ENCODE measurements at places on chromosomes 11 and 22.

DNA sequence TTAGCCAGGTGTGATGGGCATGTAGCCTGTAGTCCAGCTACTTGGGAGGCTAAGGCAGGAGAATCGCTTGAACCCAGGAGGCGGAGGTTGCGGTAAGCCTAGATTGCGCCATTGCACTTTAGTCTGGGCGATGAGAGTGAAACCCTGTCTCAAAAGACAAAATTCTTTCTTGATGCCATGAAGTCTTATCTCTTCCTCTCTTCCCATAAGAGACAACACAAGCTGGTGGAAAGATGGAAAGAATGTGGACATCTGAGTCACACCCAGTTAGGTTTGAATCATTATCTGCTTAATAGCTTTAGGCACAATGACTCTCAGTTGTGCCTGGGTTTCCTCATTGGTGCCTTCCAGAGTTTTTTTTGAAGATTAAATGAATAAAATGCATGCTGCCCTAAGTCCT, 35.3 kb downstream of the KREMEN1 start:
- DNase-seq = no peak

DNA sequence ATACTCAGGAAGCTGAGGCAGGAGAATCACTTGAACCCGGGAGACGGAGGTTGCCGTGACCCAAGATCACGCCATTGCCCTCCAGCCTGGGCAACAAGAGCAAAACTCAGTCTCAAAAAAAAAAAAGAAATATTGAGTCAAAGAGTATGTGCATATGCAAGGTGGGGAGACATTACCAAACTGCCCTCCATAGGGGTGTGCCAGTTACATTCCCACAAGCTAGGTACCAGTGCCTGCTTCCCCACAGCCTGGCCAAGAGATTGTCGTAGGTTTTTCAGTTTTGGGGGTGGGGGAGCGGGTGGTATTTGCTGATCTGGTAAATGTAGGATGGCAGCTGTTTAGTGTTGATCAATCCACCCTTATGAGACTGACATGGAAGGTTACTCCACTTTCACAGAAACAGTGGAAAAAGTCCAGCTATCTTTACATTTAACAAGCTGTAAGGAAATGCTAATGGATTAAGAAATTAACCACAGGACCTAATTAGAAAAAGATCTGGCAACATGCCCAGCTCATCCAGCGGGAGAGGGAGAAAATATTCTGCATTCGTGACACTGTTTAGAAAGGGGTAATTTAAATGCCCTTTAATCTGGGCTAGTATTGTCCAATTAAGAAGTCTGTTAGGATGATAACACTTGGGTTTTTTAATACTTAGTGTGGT, 89.4 kb downstream of the PACS1 start:
- DNase-seq = no peak

- DNase-seq = no peak
Observed at GRCh38 chr11:83976086-83976485, 689.9 kb upstream of the CCDC90B start.

- DNase-seq = no peak
Observed at GRCh38 chr11:124943254-124943616, 7.4 kb upstream of the HEPACAM start.

DNA sequence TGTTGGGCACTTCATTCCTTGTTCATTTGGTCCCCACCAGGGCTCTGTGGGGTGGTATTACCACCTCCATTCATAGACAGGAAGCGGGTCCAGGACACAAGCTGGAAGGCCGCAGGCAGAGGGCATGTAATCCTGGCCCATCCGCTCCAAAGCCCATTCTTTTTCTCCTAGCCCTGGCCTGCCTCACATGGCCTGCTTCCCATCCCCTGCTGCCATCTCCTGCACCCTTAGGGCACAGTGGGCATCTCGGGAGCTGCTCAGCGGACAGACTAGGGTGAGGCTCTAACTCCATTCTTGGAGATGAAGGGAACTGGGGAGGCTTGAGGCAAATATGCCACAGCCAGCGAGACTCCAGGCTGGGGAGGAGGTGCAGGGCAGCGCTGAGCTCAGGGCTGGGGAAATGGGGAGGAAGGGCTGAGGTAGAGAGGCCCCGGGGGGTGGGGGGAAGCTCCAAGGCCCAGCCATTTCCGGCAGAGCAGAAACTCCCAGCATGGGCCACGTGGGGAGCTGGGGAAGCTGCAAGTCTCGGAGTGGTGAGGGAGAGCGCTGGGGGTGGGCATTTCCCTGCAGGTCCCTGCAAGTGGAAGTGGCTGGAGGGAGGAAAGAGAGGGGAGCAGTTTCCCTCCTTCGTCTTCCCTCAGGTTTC, 14.3 kb upstream of the BCL9L start:
- DNase-seq = no peak

DNA sequence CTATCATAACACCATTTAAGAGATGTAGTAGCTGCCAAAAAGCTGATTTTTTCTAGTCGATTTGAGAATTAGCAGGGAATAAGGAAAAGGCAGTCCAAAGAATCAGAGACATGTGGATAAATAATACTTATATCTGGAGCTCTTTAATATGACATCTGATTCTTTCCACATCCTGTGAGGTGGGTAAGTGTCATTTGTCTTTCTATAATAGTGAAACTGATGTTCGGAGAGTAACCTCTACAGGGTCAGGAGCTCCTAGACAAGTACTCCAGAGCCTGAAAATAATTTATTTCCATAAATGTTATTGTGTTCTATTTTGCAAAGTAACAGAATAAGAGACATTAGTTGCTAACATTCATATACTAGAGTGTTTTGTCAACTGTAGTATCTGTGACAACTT, 367.6 kb downstream of the DYNC2H1 start:
- DNase-seq = no peak

GRCh38 chr11:60765355-60765754, 8.7 kb downstream of the MS4A15 start:
- no peak for DNase-seq

DNA sequence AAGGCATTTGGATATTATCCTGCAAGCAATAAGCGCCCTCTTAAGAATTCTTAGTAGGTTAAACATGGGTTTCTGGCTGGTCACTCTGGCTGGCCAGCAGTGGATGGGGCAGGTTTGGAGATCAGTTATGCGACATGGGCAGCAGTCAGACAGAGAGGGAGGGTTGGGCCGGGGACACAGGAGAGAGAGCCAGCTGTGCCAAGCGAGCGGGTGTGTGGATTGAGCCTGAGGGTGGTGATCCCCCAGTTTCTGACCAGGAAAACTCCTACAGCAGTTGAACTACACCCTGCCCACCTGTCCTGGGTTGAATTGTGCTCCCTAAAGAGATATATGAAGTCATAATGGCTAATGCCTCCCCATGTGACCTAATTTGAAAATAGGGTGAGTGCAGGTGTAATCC, 671.2 kb downstream of the TBC1D22A start:
- no peak for DNase-seq

- DNase-seq = no peak
Observed at GRCh38 chr22:28054819-28055208, 135.8 kb upstream of the PITPNB start.

- DNase-seq = no peak
Observed at GRCh38 chr11:108891143-108891542, 226.3 kb downstream of the DDX10 start.

- DNase-seq = peak; percentile 48
Observed at GRCh38 chr22:25777870-25778269, 35.9 kb downstream of the MYO18B start.

DNA sequence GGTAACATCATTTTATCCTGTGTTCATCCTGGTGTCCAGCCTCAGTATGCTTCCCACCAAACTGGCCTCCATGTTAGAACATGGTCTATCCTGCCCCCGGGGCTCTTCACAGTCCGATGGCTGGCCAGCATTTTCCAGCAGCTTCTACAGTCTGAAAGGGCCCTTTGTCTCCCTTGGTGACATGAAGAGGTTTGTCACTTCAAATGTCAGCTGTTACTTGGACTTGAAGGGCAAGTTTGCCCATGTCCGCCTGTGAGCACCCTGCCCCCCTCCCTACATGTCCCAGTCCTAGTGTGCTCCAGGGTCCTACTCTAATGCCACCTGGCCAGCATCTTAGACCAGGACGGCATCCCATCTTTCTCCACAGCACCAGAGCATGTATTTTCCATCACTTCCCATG, 24.7 kb downstream of the PATZ1 start:
- no peak for DNase-seq

GRCh38 chr22:20456064-20456721, 18.6 kb upstream of the SCARF2 start:
- peak; percentile 56 for DNase-seq

DNA sequence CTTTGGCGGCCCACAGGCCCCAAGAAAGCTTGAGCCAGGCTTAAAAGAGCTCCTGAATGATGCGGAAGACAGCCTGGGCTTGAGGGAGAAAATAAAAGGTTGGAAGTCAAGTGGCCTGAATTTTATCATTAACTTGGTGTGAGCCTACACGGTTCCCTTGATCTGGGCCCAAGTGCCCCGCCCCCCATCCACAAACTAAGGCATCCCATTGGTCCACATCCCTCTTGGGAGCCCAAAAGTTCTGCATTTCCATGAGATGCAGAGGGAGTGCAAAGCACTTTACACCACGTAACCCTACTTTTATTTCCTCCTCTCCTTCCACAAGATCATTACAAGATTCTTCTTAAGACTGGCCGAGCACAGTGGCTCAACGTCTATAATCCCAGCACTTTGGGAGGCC, 22.2 kb downstream of the LARGE1 start:
- no peak for DNase-seq

- peak; percentile 71 for DNase-seq
Observed at GRCh38 chr22:25085930-25086901, 113.4 kb upstream of the CRYBB3 start.

DNA sequence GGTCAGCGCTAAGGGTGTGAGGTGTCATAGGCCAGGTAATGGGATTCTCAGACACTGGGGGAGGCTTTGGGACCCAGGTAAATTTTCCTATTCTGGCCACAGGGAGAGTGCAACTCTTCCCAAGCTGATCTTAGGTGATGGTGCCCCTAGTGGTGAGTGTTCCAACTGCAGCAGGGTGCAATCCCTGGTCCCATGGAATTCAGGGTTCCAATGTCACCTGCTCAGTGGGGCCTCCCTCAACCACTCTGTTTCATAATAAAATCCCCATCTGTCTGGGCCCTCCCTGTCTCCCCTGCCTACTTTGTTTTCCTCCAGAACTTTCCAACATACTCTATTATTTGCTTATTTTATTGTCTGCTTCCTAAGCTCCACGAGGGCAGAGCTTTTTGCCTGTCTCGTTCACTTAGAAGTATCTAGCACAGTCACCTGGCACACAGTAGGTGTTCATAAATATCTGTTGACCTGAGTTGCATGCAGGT, 2.9 kb upstream of the SGSM1 start:
- peak; percentile 17 for DNase-seq

DNA sequence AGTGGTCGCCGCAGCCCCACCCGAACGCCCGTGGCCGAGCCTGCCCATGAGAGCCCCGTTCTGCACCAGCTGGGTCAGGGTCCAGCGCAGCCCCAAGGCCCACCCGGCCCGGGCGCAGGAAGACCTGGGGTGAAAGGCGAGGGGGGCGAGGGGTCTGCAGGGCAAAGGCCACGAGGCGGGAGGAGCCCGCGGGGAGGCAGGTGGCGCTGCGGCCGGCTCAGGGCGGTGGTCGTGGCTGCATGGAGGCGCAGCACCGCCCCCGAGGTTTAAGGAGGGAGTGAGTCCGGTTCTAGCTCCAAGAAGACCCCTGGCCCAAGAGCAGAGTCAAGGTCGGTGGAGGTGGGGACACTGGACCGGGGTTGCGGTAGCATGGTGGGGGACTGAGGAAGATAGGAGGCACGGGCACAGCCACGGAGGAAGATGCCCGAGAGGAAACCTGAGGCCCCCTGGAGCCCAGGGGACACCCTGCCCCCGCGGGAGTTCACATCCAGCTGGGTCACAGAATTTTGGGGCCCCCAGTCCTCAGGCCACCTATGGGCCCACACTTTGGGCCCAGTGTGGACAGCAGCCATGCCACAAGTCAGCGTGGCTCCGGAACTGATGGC, 514 bp upstream of the HDAC10 start:
- DNase-seq = no peak

DNA sequence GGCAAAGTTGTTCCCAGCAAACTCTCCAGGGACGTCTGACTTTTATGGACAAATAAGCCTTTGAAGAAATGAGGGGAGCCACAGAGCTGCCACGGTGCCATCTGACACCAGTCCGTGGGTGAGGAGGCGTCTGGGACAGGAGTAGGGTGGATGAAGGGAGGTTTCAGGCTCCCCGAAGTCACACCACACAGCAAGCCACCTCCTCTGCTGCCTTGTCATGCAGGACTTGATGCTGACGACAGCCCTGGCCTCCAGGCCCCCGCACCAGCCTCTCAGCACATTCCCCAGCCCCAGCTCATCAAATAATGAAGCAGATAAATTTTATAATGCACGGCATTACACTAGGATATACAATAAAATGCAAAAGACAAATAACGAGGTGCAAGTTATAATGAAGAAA, 156.5 kb downstream of the CEP164 start:
- no peak for DNase-seq

- no peak for DNase-seq
Observed at GRCh38 chr22:41696703-41697102, 2.6 kb upstream of the MEI1 start.

DNA sequence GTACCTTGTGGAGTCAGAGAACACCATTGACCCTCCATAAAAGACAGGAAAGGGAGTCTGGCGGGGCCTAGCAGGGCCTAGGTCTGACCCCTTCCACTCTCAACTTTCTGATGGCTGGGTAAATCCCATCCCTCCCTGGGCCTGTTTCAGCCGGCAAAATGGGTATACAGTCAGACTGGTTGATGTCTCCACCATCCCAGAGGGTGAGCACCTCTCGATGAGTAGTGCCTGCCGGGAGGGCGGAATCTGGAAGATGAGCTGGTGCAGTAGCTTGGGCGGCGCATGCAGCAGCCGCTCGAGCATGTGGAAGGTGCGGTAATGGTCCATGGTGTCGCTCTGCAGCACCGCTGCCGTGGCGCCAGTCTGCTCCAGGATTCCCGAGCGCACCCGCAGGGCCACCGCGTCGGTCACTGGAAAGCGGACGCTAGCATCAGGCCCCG, 528 bp downstream of the FIBP start:
- no peak for DNase-seq

DNA sequence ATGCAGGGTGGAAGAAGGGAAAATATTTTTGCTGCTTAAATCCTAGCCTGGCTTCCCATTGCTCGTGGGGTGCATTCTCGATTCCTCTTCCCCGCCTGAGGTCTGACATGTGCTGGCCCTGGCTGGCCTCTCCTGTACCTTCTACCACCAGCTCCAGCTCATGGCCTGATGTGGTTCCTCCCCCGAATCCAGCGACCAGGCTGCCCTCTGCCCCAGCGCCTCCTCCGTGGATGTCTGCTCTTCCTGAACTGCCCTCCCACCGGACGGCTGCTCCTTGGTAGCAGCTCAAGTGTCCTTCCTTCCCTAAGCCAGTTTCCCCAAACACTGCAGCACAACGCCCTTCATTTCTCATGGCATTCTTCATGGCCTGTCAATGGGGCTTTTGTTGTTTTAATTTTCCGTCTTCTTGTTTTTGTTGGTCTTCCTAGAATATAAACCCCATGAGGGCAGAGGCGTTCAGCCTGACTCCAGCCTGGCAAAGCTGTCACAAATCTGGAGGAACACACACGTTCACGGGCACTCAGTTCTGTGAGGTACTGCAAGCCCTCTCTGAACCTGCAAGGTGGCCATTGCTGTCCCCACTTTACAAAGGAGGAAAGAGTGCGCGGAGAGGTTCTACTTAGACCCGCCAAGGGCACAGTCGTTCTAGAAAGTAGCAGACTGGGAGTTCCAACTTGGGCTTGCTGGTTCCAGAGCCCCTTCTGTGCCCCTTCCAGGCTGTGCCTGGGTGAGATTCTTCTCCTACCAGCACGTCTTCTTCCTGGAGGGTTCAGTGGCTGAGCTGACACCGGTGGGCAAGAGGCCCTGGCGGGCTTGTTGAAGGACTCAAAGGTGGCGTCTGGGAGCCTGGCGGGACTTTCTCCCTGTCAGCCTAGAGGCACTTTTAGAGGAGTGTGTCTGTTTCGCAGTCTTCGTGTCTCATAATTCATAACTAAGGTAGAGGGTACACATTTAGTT, 953 bp upstream of the LRP5 start:
- no peak for DNase-seq

Measured in LHCN-M2 (cell line).